ENCODE measurements at places on chromosomes 16 and 17.

- H3K27ac ChIP-seq = no peak overlapping the region
- no peak overlapping the region for H3K4me3 ChIP-seq
- DNase-seq = no peak
- H3K4me1 ChIP-seq = peaks cover 32% of the 10 kb centered on the region
- H3K27me3 ChIP-seq = no peaks in the 10 kb centered on the region
These were observed 32.6 kb downstream of the DCUN1D3 start for GRCh38 chr16:20867585-20867984.

DNA sequence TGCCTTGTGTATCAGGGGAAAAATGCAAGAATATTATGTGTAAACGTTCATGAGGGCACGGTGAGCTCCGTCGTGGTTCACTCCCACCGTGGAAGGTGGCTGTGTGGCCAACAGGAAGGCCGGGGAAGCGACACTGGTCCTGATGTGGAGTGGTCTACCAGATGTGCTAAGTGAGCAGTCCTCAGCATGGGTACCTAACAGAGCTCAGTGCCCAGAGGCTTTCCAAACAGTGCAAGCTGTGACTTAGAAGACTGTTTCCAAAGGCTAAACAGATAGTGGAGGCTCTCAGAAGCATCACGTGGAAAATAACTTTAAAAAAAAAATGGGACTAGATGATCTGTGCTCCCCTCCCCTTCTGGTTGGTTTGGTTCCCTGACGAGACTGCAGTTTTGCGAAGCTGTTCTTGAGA, 199.3 kb upstream of the CHMP6 start:
- DNase-seq = no peak
- H3K36me3 ChIP-seq = peaks cover 47% of the 10 kb centered on the region
- peak overlapping the region; percentile 21 for H3K4me3 ChIP-seq
- H3K27me3 ChIP-seq = no peaks in the 10 kb centered on the region
- H3K4me1 ChIP-seq = peaks cover 84% of the 10 kb centered on the region

DNA sequence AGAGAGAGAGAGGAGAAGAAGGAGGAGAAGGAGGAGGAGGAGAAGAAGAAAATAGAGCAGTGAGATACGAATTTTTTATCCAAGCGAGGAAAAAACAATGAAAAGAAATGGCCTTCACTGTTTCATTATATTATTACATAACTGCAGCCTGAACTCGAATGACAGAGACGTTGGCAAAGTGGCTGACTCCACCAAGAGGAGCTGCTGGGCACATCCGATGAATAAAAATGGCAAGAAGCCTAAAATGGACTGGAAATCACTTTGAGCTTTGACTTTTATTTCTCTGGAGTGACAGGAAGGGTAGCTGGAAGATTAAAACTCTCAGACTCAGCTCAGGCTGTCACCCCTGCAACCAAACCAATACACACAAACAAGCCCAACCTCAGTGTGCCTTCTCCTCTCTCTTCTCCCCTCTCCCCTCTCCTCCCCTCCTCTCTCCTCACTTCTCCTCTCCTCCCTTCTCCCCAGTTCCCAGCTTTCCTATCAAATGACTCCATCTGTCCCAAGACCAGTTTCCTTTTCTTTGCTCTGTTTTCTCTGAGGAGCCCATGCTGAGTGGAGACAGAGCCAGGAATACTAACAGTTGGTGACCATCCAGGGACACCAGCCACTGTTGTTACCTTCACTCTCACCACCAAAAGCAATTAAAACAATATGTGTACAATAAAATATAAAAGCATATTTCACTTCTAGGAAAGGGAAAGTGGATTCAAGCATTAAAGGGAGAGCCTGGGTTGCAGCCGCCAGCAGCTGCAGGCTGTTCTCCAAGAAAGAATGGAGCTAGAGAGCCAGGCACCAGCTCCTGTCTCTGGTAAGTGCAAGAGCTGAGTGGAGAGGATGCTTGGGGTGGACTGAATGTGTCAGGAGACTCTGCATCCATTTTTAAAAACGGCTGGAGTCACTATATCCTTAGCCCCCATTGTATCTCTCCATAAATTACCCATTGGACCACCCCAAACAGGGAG, 51.2 kb downstream of the SOX9 start:
- no peak overlapping the region for H3K4me3 ChIP-seq
- H3K4me1 ChIP-seq = no peaks in the 10 kb centered on the region
- H3K36me3 ChIP-seq = no peaks in the 10 kb centered on the region
- H3K27ac ChIP-seq = no peak overlapping the region
- peaks cover 2% of the 10 kb centered on the region for H3K27me3 ChIP-seq

DNA sequence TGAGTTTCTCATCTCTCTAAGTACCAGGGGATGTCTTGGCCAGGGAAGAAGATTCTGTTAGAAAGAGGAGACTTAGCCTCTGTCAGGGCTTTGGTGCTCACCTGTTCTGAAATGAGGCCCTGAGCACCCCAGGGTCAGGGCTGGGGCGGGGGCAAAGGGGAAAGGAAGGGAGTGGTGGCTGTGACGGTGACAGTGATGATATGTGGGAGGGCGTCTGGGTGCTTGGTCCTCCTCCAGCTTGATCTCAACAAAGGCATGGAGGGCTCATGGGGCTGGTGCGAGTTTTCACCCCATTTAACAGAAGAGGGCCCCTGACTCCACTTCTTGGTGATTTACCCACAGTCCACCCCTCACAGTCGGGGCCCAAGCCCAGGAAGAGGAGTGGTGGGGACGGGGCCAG, 15.1 kb downstream of the SOX8 start:
- peaks cover 45% of the 10 kb centered on the region for H3K4me1 ChIP-seq
- H3K4me3 ChIP-seq = peak overlapping the region; percentile 67
- H3K27ac ChIP-seq = peak overlapping the region; percentile 46
- H3K36me3 ChIP-seq = no peaks in the 10 kb centered on the region

GRCh38 chr16:175011-175949, 1.2 kb upstream of the HBA1 start:
- no peak for DNase-seq
- H3K27me3 ChIP-seq = peaks cover 55% of the 10 kb centered on the region
- no peak overlapping the region for H3K27ac ChIP-seq
- no peak overlapping the region for H3K4me3 ChIP-seq

GRCh38 chr16:4634768-4635167, 10.1 kb downstream of the MGRN1 start:
- H3K4me3 ChIP-seq = no peak overlapping the region
- peaks cover 14% of the 10 kb centered on the region for H3K36me3 ChIP-seq

GRCh38 chr17:38498353-38498752, 70.1 kb downstream of the ARHGAP23 start:
- H3K27me3 ChIP-seq = peaks cover 2% of the 10 kb centered on the region
- H3K36me3 ChIP-seq = no peaks in the 10 kb centered on the region
- no peak overlapping the region for H3K27ac ChIP-seq
- H3K4me3 ChIP-seq = no peak overlapping the region

- peaks cover 7% of the 10 kb centered on the region for H3K4me1 ChIP-seq
- H3K27me3 ChIP-seq = peaks cover 27% of the 10 kb centered on the region
- peak overlapping the region; percentile 42 for H3K27ac ChIP-seq
- H3K4me3 ChIP-seq = no peak overlapping the region
- DNase-seq = peak; percentile 10
These were observed 343.0 kb upstream of the DYNLRB2 start for GRCh38 chr16:80197741-80198201.
